ENCODE measurements at places on chromosomes 16 and 17.

DNA sequence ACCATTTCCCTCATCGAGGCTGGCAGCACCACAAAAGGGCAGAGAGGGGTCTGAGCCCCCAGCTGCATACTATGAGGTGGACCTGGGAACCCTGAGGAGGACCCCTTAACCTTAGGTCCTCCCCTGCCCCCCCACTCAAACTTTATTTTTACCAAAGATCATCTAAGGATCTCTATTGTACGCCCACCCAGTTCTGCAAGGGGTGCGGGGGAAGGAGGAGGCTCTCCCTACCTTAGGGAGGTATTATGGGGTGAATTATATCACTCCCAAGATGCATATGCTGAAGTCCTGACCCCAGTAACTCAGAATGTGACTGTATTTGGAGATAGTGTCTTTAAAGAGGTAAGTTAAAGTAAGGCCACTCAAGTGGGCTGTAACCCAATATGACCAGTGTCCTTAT is 26.8 kb upstream of the EMP2 start:
- no peak for DNase-seq

DNA sequence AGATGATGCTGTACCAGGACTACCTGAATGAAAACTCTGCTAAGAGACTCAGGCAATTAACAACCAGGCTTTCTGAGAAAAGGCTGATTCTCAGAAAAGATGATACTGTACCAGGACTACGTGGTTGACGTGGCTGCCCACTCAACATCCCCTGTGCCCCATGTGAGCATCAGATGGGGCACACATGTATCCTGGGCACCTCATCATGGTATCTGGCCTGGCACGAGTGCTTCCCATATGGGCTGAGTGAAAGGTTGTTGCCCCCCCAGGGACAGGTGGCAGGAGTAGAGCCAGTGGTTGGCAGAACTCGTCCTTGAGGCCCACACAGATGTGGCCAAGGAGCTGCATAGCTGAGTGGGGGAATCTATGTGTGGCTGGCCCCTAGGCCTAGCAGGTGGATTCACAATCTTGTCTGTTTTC is 3.5 kb upstream of the CES4A start:
- peak; percentile 65 for DNase-seq

DNA sequence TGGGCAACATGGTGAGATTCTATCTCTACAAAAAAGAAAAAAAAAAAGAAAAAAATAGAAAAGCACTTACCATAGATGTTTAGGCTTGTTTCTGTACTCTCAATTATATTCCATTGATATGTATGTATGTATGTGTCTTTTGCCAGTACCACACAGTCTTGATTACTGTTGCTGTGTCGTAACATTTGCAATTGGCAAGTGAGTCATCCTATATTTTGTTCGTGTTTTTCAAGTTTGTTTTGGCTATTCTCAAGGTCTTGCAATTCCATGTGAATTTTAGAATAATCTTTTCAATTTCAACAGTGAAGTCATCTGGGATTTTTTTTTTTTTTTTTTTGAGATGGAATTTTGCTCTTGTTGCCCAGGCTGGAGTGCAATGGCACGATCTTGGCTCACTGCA is 19.3 kb downstream of the SPECC1 start:
- DNase-seq = no peak

GRCh38 chr16:79943736-79944135 is 343.2 kb upstream of the MAF start:
- no peak for DNase-seq

DNA sequence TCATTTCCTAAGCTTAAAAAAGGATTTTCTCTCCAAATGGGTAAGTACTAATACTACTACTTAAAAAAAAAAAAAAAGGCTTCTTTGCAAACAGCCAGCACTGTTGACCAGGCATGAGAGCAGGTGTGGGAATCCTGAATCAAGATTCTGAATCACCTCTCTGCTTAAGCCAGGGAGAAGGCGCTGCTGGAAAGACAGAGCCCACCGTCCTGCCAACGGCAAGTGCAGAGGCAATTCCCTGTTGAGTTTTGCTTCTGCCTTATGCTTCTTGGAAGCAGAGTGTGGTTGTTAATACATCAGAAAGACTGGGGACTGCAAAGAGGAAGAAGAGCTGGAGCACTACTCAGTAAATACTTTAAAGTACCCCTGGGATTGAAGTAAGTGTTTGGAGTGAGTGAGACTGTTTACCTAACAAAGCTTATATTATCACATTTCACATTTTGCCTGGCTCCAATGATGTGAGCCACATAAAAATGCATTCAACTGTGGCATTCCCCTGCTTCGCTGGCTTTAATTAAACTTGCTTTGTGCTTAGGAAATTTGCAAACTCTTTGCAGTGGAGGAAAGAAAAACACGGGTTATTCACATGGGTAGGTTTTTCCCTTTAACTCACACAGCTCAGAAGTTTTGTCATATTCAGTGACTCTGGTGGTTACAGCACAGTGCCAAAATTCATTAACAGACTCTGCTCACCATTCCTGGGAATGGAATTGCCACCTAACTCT is 86.0 kb upstream of the KIF2B start:
- no peak for DNase-seq

DNA sequence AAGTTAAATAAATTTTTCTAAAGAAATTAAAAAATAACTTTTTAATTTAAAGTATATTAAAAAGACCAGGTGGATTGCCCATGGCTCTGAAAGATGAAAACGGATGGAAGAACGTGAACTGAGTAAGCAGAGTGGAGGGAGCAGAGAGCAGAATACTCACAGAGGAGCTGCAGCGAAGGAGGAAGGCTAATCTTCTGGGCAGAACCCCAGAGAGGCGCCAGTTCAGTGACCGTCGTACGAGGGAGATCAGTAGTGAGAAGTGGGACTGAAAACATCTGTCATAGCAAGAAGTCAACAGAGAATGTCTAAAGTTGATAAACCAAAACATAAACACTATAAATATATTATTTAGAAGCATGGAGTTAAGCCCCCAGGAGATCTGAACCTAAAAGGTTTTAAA is 34.9 kb downstream of the UBE2G1 start:
- DNase-seq = no peak

DNA sequence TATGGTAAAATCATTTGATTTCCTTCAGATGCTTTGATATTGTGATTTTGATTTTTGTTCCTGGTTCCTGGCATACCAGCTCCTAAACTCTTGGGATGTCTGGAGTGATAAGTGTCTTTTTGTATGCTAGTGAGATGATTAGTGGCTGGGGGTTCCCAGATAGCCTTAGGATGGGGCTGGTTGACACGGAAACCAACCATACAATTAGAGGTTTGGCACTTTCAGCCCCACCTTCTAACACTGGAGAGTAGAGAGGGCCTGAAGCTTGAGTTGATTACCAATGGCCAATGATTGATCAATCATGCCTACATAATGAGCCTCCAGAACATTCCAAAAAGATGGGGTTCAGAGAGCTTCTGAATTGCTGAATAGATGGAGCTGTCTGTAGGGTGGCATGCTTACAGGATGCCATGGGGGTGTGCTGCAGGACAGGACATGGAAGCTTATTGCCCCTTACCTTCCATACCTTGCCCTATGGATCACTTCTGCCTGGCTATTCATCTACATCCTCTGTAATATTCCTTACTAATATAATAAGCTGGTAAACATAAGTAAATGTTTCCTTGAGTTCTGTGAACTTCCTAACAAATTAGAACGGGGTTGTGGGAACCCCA is 22.8 kb downstream of the RNF112 start:
- DNase-seq = no peak

GRCh38 chr17:35056013-35056412 is 7.5 kb downstream of the RFFL start:
- DNase-seq = no peak

- no peak for DNase-seq
Observed at GRCh38 chr17:3699951-3700350, 4.0 kb upstream of the P2RX5 start.

All from stimulated activated CD4-positive, alpha-beta T cell treated with anti-CD3 and anti-CD28 coated beads, Interleukin-1b, Interleukin-23, amount 100 ng/mL, for 24 hours (primary cell).